ENCODE measurements at places on chromosomes 5 and 9. TPM values are rescaled to one million over a fixed set of nuclear protein-coding genes. Genes with fewer than 3 reads are reported as not detected.

Gene SH3TC2
- 0.59 TPM for polyA plus RNA-seq

Gene ELAVL2
- 14.0 TPM for polyA plus RNA-seq

Gene ADAMTS2
- not detected for polyA plus RNA-seq

Gene SLC44A1
- polyA plus RNA-seq = 6.8 TPM

Gene TRIM7
- polyA plus RNA-seq = not detected

Gene MFAP3
- polyA plus RNA-seq = 8.1 TPM

Gene SPATA31D4
- not detected for polyA plus RNA-seq

Gene SLCO6A1
- polyA plus RNA-seq = not detected

Gene GCNT4
- 0.45 TPM for polyA plus RNA-seq

Gene RGS3
- polyA plus RNA-seq = 0.83 TPM

Gene GFRA3
- 6.5 TPM for polyA plus RNA-seq

Measured in Purkinje cell (primary cell).